ENCODE measurements at places on chromosomes 13 and 19.

GRCh38 chr13:28533125-28533436 is 38.2 kb upstream of the FLT1 start:
- no peak for DNase-seq

- no peak for DNase-seq
Observed at GRCh38 chr13:71634182-71634581, 232.8 kb downstream of the DACH1 start.

GRCh38 chr13:26910754-26911465 is 150.3 kb upstream of the GPR12 start:
- DNase-seq: no peak

DNA sequence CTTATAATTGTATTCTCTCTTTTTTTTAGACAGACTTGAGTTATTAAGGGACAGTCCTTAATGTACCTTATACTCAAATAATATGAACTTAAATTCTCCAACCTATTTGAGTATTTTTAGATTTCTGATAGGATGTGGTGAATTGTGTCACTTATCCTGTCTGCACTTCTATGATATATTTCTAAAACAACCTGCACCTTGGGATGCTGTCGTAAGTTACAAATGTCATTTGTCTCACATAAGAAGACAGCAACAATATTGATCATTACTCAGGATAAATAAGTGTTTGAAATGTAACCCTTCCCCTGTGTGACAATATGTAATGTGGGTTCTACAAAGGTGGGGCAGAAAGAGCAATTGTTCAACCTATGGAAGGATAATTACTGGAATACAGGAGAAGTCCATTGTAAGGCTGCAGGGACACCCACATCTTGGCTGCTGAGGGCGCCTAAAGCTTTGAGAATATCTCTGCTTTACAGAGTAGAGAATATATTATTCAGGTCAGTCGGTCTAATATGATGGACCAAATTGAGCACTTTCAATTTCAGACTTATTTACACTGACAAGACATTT is 236.9 kb upstream of the PRR20A start:
- DNase-seq: no peak

- no peak for DNase-seq
Observed at GRCh38 chr19:1446713-1447481, 3.0 kb upstream of the APC2 start.

DNA sequence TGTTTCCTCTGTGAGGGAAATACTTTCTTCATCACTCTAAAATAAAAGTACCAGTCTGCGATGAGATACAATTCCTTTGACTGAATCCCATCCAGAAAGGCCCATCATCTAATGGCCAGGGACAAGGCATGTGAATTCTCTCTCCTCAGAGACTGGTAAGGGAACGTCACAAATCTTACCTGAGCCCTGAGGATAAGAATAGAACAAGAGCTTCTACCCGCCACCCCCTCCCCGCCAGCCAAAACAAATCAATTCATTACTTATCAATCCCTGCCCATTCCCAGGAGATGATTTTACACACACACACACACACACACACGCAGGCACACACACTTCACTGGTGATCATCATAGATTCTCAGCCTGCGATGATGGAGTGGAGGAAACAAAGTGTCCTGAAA is 198.7 kb downstream of the DNAJC15 start:
- DNase-seq: no peak

- DNase-seq: no peak
Observed at GRCh38 chr19:52224211-52224610, 34.4 kb downstream of the PPP2R1A start.

GRCh38 chr19:15122331-15123030 is 15.3 kb downstream of the SYDE1 start:
- DNase-seq: no peak

DNA sequence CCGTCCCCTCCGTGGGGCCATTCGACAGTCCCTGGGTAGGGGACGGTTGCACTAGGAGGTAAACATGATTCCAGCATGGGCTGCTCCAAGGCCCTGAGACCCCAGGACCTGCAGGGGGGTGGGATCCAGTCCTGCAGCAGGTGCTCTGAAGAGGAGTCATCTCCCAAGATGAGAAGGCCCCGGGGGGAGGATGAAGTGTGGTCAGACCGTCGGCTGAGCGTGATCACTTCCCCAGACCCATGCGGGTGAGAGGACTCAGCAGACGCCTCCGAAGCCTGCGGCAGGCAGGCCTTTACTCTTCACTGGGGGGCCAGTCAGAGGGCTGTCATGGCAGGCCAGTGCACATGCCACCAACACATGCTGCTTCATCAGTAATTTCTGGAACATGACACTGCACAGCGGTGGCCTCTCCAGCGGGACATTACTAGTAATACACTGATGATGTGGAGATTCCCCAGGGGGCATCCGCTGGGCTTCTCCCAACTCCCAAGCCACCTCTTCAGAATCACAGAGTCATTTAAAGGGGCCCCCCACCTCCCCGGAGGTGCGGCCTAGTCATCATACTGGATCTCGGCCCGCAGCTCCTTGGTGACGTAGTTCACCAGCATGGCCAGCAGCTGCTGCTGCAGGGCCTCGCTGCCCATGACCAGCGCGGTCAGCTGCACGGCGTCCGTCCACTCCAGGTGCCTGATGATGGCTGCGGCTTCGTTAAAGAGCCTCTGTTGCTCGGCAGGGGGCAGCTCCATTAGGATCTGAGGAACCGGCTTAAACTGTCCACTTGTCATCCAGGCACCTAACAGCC is 12.7 kb downstream of the C19orf12 start:
- DNase-seq: no peak

- DNase-seq: no peak
Observed at GRCh38 chr13:21909331-21909730, 238.5 kb downstream of the FGF9 start.

- DNase-seq: peak; percentile 89
Observed at GRCh38 chr13:96053003-96053703, at the start of gene UGGT2. TSS of gene UGGT2 (minus strand) at chr13:96053401. CDS start at chr13:96053312, 89 bp downstream.

GRCh38 chr19:4052993-4053422 is 13.7 kb downstream of the ZBTB7A start:
- DNase-seq: no peak

- DNase-seq: no peak
Observed at GRCh38 chr19:35872180-35872579, 3.8 kb downstream of the APLP1 start.

- DNase-seq: no peak
Observed at GRCh38 chr19:5445561-5446055, 9.6 kb upstream of the ZNRF4 start.

- no peak for DNase-seq
Observed at GRCh38 chr13:81987677-81988357, 1646.9 kb upstream of the SPRY2 start.

DNA sequence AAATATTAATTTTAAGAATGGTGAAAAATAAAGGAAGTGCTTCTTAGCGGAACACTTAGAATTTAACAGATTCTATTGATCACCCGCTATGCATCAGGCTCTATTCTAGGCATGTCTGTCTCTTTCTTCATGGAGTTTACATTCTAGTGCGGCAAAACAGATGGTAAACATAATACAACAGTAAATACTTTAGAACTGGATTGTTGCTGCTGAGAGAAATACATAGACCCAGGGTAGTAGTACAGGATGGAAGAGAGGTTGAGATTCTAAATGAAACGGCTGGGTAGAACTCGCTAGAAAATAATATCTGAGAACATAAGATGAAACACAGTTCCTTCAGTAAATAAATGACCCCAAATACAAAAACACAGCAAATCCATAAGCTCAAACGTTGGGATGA is 498.7 kb downstream of the MYO16 start:
- no peak for DNase-seq

DNA sequence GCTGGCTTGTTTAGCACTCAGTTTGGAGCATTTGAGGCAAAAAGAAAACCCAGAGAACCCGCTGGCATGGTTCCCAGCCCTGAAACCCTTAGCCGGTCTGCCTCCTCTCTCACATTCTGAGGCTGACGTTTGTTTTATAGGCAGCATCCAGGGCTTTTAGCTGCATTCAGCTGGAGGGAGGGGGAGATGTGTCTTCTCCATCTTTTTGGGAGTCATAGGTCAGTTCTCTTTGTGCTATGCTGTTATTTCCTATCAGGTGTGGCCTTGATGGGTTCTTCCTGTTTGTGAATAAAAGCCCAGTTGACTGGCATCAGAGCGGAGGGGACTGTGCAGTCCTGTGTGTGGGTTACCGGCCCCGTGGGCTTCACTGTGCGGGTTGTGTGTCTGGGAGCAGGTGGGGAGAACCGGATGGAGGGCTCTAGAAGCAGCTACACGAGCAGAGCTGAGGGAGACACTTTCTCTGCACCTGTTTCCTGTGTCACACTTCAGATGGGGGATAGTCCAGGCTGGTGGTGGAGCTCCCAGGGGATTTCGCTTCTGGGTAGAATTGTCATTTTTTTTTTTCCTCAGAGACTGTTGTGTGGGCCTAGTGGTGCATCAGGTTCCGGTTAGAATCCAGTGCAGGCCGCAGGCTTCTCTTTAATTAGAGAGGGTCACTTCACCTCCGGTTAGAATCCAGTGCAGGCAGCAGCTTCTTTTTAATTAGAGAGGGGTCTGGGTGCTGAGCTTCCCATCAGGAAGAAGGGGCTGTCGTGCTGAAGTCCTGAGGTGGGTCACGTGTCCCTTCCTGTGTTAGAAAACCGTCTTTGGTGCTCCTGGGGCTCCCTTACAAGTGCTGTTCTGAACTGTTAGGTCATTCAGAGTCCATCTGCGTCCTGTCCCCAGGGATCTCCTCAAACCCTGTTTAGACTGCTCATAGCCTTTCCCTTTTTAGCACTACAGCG is 69.6 kb downstream of the ARHGEF7 start:
- DNase-seq: peak; percentile 41

DNA sequence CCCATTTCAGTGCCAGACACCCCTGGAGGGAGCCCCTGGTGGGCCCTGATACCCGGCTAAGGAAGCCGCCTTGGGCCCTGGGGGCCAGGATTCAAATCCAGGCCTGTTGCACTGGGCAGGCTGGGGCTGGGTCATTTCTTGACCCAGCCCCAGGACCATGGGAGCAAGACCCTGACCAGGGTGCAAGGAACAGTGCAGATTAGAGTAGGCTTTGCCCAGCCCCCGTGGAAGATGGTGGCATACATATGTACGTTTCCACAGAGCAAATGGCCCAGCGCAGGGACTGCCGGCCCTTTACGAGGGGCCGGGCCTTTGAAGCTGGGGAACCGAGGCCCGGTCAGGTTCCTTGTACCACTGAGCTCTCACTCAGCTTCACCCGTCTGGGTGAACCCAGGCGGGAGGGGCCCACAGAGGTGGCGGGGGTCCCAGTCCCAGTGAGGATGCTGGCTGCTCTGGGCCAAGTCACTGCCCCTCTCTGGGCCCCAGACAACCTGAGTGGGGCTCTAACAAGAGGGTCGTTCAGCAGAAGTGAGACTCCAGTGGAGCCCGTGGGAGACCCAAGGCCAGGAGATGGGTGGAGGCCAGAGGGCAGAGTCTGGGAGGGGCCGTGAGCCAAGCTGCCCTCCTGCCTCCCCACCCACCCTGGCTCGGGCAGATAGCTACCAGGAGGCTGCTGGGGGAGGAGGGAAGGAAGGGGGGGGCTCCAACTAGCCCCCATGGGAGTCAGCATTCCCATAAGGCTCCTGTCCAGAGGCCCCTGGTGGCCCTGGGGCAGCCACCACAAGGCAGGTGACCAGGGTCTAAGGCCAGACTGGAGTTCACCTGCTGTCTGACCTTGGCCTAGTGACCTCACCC is 2.7 kb downstream of the MKNK2 start:
- no peak for DNase-seq

GRCh38 chr19:42099336-42099925 is 23.5 kb downstream of the ZNF574 start:
- no peak for DNase-seq

- DNase-seq: no peak
Observed at GRCh38 chr19:50844296-50844935, 10.3 kb upstream of the KLK3 start.

DNA sequence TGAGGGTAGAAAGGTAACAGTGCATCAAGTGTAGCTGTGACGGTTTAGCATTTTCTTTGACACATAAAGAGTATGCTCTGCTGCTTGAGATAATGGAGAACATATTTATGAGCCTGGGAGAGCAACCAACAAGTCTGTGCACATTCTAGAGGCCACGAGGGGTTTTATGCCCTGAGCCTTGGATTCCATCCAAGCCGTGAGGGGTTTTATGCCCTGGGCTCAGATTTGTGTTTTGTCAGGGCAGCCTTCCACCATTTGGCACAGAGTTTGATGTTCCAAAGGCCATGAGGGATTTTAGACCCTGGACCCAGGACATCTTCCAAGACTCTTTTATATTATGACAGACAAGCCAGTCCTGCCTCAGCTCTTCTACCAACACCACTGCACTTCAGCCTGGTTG is 106.4 kb downstream of the ZNF486 start:
- DNase-seq: no peak

DNA sequence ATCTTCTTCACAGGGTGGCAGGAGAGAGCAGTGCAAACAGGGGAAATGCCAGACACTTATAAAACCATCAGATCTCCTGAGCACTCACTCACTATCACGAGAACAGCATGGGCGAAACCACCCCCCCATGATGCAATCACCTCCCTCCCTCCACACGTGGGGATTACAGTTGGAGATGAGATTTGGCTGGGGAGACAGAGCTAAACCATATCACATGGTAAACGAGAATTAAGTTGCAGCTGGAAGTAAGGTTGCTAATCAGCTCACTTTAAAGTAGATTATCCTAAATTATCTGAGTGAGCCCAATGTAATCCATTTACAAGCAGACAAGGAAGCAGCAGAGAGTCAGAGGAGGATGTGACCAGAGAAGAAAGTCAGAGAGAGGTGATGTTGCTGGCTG is 102.2 kb upstream of the IPO5 start:
- DNase-seq: no peak

DNA sequence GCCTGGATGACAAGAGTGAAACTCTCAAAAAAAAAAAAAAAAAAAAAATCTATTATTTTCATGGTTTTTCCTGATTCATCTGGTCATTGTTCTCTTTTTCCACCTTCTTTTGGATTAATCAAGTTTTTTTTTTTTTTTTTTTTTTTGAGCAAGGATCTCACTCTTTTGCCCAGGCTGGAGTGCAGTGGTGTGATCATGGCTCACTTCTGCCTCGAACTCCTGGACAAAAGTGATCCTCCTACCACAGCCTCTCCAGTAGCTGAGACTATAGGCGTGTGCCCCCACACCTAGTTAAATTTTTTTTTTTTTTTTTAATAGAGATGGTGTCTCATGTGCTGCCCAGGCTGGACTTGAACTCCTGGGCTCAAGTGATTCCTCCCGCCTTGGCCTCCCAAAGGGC is 27.7 kb downstream of the BLOC1S3 start:
- no peak for DNase-seq
